M059J (cell line): ENCODE measurements at places on chromosomes 6 and 20. TPM values are rescaled to one million over a fixed set of nuclear protein-coding genes. Genes with fewer than 3 reads are reported as not detected.
A peak's percentile ranks its signal among the peaks of the same experiment; 100 is the strongest.

SCUBE3 gene
- 0.12 TPM in 1 of 2 replicates, not detected in the other for total RNA-seq

TFAP2C gene
- 3.6 and 7.5 TPM in 2 replicates for total RNA-seq

SAMD10 gene
- 0.42 and 1.2 TPM in 2 replicates for total RNA-seq

BPIFA1 gene
- not detected in 2 replicates for total RNA-seq

PRSS16 gene
- total RNA-seq, result 2.9 and 5.4 TPM in 2 replicates

ENPP4 gene
- total RNA-seq, result 3.1 and 3.7 TPM in 2 replicates

PRSS35 gene
- total RNA-seq, result 0.25 and 0.49 TPM in 2 replicates

KCNK15 gene
- total RNA-seq, result not detected in 2 replicates

PRR18 gene
- not detected in 2 replicates for total RNA-seq

CLVS2 gene
- not detected in 2 replicates for total RNA-seq

DNA sequence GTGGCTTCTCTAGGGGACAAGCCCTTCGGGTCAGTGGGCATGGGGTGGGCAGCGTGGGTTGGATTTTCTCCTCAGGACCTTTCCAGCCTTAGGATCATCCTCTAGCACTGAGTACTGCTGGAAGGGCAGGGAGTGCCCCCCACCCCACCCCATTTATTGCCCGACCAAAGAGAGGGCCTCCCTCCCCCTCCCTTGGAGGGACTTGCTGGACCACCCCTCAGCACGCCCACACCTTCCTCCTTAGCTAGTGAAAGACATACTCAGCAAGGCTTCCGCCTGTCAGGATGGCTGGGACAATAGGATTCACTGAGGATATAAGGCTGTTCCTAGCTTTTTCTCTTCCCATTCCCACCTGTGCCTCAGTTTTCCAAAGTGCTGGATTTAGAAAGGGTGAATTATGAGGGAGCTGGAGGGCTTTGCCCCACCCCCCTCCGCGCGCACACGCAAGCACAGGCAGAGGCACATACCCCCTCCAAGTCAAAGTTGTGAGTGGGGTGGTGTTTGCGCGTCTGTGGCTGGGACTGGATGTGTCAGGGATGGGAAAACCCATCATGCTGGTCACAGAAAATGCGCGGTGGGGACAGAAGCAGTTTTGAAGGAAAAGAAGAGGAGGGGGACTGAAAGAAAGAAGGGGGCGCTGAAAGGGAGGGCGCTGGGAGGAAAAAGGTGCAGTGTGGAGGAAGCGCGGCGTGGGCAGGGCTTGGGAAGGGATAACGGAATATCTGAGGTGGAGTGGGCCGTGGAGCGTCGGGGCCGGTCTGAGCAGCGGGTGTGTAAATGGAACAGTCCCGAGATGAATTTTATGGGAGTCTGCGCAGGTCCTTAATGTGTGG, 693 bp upstream of the SLC29A1 start:
- peak; percentile 45 for DNase-seq

DNA sequence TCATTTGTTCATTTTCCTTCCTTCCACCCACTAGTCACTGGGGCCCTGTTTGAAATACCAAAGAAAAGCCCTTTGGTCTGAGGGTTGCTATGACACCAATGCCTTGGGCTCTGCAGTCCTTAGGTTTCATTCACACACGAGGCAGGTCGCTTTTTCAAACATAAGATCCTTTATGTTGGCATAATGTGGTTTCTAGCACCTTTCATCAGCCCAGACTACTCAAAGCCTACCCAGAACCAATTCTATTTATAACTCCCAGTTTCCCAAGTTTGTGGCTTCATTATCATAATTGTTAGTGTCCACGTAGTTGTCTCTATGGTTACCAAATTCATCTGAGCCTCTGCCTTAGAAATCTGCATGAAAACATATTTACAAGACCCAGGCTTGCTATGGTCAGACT, 6.6 kb upstream of the TP53RK start:
- DNase-seq, result peak; percentile 91

DNA sequence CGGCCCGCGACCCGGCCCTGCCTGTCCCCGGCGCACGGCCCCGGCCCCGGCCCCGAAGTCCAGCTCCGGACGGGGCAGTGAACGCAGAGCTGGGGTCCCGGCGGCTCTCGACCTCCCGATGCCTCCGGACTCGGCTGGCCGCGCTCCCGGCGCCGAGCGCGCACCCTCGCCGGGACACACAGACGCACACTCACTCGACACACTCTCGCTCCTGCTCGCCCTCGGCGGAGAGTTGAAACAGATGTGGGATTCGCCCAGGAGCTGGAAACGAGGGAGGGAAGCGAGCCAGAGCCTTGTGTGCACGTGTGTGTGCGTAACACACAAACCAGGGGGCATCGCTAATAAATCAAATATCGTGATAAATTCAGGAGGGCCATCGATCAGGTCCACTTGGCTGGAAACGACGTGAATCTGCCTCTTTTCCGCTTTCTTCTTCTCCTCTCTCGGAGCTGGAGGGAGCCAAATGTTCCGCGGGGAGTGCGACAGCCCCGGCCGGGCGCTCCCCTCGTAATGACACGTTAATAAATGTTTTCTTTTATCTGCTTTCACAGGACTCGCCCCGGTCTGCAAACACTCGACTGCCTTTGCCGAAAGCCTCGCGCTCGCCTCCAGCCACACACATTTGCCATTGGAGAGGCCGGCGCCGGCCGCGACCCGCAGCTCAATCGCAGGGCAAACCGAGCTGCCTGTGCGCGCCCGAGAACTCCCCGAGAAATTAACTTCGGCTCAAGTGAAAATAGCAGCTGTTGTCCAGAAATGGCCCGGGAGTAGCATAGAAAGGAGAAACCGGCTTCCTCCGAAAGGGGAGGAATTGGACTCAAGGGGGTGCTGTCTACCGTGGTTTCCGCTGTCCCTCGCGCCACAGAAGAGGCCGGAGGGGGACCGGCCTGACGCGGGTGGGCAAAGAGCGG, 828 bp upstream of the SULF2 start:
- peak; percentile 91 for DNase-seq

DNA sequence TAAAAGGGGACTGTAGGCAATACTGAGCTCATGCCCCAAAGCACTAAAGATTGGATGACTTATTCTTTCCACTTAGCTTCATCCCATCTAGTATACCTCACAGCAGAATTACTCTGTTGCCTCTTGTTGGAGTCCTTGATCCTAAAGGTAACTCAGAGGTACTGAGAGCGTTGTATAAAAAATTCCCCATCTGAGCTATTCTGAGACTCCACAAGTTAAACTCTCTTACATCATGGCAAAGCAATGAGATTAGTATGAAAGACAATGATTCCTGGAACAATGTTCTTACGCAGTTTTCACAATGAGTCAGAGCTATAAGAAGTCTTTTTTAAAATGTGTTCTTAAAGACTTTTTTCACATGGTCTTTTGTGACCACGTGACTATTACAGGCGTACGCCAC, 370.1 kb downstream of the ADGRB3 start:
- DNase-seq, result peak; percentile 53

DNA sequence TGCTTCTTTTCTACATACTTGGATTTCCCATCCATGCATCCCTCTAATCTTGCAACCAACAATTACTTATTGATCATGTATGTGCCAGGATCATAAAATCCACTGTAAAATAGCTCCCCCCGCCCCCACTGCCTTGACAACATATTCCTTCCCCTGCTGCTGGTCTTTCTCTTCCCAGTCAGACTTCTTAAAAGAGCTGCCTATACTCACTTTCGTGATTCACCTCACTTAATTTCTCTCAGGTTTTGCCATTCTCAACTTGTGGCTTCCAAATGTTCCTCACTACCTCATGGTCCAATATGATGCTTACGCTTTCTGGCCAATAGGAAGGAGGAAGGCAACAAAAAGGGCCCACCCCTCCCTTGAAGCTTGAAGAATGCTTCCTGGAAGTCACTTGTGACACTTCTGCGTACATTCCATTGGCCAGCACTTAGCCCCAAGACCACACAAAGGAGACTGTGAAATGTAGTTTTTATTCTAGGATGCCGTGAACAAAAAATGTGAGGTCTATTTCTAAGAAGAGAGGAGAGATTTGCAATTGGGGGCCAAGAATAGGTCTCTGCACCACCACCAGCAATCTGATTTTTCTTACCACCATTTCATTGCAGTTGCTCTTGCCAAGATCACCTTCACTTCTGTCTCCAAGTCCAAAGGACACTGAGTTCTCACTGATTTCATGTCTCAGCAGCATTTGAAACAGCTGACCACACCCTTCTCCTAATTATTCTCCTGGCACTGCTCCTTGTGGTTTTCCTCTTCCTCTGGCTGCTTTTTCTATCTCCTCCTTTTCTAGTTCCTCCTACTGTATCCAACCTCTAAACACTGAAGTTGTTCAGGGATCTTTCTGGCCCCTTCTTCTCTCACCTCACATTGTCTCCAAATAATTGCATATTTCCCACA, 30.8 kb downstream of the CD164 start:
- peak; percentile 48 for DNase-seq

- DNase-seq, result peak; percentile 82
Measured at GRCh38 chr20:10131732-10132345, 86.8 kb upstream of the SNAP25 start.

DNA sequence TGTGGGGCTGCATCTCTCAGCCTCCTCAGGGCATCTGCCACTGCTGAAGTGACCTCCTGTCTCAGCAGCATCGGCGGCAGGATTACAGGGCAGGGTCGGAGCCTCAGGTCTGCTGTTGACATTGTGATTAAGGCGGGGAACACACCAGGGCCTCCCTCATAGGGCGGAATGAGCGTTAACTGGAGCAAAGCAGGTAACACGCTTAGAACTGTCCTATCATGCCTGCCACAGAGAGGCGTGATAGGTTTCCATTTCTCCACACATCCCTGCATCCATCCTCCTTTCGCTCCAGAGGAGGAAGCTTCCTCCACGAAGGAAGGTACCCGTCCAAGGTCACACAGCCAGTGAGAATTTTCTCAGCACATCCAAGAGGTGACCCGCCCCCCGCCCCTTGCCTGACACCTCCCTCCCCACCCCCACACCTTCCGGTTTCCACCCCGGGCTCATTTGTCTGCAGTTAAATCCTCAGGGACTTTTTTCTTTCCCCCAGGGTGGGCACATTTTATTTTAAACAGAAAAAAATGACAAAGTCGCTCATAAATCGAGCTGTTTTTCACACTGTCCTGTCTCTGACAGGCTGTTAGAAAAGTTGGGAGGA, 200.8 kb downstream of the TFAP2C start:
- DNase-seq, result no peak

GRCh38 chr6:127550403-127550802, 26.6 kb upstream of the C6orf58 start:
- peak; percentile 62 for DNase-seq

DNA sequence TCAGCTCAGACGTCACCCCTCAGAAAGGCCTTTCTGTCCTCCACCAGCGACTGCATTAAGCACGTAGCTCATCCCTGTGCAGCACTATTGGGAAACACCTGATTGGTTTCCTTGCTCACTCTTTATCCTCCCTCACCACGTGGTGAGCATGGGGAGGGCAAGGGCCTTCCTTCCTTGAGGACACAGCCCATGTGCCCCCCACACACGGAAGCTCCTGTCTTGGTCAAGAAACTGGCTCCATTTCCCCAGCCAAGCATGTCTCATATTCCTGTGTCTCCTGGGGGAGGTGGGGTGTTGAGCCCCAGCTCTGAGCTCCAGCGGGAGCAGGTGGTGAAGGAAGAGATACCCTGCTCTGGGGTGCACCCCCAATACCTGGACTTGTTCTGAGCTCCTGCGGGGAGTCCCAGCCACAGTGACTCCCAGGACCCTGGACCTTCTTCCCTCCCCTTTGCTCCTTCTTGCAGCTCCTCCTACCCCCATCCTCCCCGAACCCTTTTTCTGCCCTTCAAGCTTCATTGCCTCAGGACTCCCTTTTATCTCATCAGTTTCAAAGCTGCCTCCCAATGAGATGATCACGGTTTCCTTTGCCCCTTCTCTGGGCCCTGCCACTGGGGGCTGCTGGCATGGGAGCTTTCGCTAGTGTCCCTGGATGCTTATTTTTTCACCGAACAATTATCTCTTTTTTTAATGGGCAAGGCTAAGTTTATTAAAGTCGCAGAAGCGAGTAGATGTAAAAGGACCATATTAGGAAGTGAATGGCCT, 230.1 kb downstream of the TFAP2C start:
- no peak for DNase-seq

- DNase-seq, result peak; percentile 94
Measured at GRCh38 chr6:140857739-140858380, 1274.9 kb upstream of the GJE1 start.

DNA sequence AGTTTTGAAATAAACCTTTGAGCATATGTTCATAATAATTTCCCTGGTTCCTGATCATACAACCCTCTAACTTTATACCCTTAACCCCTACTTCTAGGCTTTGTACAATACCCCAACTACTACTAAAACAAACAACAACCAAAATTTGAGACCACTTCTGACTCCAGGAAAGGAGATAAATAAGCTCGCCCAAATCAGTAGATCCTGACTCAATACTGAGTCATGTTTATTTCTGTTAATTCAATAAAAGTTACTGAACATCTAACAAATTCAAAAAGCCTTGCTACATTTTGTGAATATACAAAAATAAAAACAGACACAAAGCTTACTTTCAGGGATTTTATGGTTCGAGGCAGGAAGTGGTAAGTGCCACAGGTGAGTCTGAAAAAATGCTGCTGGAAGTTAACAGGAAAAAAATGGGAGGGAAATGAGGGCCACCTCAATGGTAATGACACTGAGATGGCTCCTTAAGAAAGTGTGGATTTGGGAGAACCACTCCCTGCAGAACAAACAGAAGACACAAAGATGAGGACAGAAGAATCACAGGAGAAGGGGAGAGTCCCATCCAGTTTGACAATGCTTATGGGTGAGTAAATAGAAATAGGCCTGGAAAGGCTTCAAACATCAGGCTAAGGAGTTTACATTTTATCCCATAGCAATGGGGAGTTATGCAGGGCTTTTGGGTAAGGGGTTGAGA, 63.4 kb downstream of the DST start:
- DNase-seq, result peak; percentile 18

DNA sequence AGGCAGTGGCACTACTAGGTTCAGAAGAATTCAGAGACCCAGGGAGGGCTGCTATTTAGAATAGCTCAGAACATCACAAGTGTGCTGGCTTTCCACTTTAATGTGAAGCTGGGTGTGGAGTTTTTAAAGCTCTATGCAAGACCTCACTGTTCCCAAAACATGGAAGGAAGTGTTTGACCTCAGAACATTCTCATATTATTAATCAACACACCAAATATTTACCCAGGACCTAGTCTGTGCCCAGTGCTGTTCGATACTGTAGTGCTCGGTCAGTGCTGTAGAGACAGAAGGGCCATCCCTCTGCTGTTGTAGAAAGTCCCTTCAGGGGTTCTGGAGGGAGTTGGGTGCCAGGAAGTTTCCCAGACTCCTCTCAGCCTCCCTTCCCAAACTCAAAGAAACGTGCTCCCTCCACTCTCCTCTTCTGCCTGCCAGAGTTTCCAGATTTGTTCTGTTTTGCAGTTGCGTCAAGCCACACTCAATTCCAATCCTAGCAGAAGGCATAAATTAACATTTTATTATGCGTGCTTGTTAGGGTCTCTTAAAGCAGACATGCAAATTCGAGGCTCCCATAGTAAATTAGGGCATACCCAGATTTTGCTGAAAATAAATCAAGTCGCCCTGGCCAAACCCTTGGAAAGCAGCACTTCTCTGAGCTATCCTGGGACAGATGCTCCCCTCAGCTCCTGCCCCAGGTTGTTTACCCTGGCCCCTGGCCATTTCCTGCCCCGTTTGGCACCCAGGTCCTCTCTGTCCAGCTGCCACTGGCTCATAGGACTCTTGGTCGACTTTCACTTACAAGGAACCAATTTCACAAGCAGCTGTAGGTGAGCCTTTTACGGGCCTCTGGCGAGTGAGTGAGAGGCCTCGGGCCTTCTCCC, 248.6 kb downstream of the HIVEP2 start:
- peak; percentile 83 for DNase-seq

GRCh38 chr6:120384671-120385070, 949.6 kb downstream of the TBC1D32 start:
- peak; percentile 41 for DNase-seq
